ENCODE measurements at places on chromosomes 11 and 22. TPM values are rescaled to one million over a fixed set of nuclear protein-coding genes. Genes with fewer than 3 reads are reported as not detected.

The SLC7A4 gene
- total RNA-seq, result 0.17 TPM

The SLC5A12 gene
- not detected for total RNA-seq

The KCNQ1OT1 gene
- 0.50 TPM for total RNA-seq

The C22orf23 gene
- total RNA-seq, result 0.45 TPM

The ACCS gene
- total RNA-seq, result 3.1 TPM

The HEPN1 gene
- not detected for total RNA-seq

The ATL3 gene
- 52.5 TPM for total RNA-seq

The PRG3 gene
- not detected for total RNA-seq

The HSPB2 gene
- not detected for total RNA-seq

The SLC17A6 gene
- total RNA-seq, result not detected

The MRGPRX3 gene
- total RNA-seq, result not detected

The PACSIN3 gene
- 41.2 TPM for total RNA-seq

The OR56A1 gene
- not detected for total RNA-seq

The E2F8 gene
- 3.3 TPM for total RNA-seq

The RAB36 gene
- total RNA-seq, result 3.1 TPM

The P2RX6 gene
- 0.34 TPM for total RNA-seq

The TSPAN32 gene
- total RNA-seq, result 0.45 TPM

The ARFIP2 gene
- 52.3 TPM for total RNA-seq

The ADAMTS8 gene
- total RNA-seq, result not detected

The CHORDC1 gene
- total RNA-seq, result 37.0 TPM

The PYGM gene
- 0.30 TPM for total RNA-seq

The NRIP3 gene
- total RNA-seq, result 9.7 TPM

The OR52I1 gene
- not detected for total RNA-seq

The KCNJ1 gene
- not detected for total RNA-seq

The IGSF9B gene
- 0.15 TPM for total RNA-seq

The CCDC157 gene
- 3.4 TPM for total RNA-seq

The OR2AG1 gene
- total RNA-seq, result not detected

The CECR2 gene
- total RNA-seq, result 0.15 TPM

The BEST1 gene
- 1.7 TPM for total RNA-seq

The OR52A1 gene
- not detected for total RNA-seq

The ALDH3B2 gene
- not detected for total RNA-seq

The OR51Q1 gene
- not detected for total RNA-seq

The MUC2 gene
- not detected for total RNA-seq

The SAC3D1 gene
- total RNA-seq, result 27.9 TPM

The MYOD1 gene
- not detected for total RNA-seq

The TRPC6 gene
- 1.5 TPM for total RNA-seq

The RTN4RL2 gene
- total RNA-seq, result 1.3 TPM

The SCGB2A2 gene
- total RNA-seq, result not detected

The MTCH2 gene
- 80.3 TPM for total RNA-seq

The GAS2 gene
- 2.2 TPM for total RNA-seq

The OR52N4 gene
- not detected for total RNA-seq

The OR52A5 gene
- total RNA-seq, result not detected

The ZBTB16 gene
- total RNA-seq, result 13.6 TPM

Data from bronchus fibroblast of lung (primary cell).